ENCODE measurements at places on chromosomes 7 and 10. TPM values are rescaled to one million over a fixed set of nuclear protein-coding genes. Genes with fewer than 3 reads are reported as not detected.

The FGFR2 gene
- total RNA-seq = 0.42 TPM

The CDC14C gene
- not detected for total RNA-seq

GRCh38 chr10:14648946-14649345 lies 125.8 kb downstream of the FAM107B start:
- no peak for DNase-seq

- peak; percentile 75 for DNase-seq
Measured at GRCh38 chr10:48506147-48506917, 98.5 kb downstream of the ARHGAP22 start.

The GNAT3 gene
- not detected for total RNA-seq

GRCh38 chr10:124221356-124222317 lies 128.2 kb upstream of the CHST15 start:
- DNase-seq = peak; percentile 45

- no peak for DNase-seq
Measured at GRCh38 chr10:52755297-52756062, 17.1 kb downstream of the MBL2 start.

- DNase-seq = no peak
Measured at GRCh38 chr10:101841826-101842225, 1.8 kb downstream of the KCNIP2 start.

The INMT gene
- total RNA-seq = 0.05 TPM

- no peak for DNase-seq
Measured at GRCh38 chr7:150947241-150947745, 30.8 kb downstream of the KCNH2 start.

- no peak for DNase-seq
Measured at GRCh38 chr10:6763423-6763822, 183.3 kb upstream of the PRKCQ start.

DNA sequence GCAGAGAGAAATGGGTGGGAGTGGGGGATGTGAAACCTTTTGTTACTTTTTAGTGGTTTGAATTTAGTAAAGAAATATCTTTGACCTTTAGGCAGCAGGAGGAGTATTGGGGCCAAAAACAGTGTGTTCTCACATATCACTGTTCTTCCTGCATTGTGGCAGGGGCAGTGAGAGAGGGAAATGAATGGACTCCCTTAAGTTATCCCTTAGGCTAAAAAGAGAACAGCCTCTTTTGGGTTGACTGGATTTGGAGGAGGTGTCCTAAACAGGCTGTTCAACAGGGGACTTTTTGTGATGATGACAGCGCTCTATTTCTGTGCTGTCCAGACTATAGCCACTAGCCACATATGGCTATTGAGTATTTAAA lies 22.3 kb downstream of the ZNF775 start:
- no peak for DNase-seq

The STEAP1B gene
- total RNA-seq = 24.5 TPM

DNA sequence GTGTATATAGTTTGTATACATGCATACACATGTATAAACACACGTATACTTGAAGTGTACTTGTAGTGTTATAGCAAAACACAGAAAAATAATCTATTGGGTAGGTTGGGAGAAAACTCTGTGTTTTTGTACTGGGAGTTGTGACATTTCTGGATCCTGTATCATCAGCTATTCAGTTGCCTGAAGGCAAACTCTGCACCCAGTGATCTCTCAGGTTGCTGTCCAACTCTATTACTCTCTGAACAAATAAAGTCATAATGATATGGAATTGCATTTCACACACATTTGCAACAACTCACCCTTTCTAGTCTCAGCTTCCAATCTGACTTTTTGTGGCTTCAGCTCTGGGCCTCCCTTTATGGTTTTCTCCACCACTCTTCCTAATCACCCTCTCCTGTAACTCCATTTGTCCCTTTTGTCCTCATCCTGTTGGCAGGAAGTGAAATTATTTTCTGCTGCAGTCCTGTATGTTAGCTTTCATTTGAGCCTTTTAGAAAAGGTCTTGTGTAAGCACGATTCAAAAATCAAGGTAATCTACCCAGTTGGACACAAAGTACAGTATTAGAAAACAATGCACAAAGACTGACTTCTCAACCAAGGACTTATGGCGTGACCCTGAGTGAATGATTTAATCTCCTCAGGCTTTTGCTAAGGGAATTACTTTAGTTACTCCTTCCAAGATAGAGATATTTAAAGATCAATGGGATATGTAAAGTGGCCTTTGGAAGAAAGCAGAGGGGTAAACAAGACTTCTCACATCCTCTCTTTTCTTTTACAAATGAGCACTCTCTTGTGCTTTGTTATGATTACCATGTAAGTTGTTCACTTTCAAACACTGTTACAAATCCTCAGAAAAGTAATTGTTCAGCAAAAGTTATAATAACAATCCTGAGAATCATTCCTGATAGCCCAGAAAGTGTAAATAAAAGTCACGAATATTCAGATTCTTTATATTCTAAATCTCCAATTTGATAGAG lies 249.1 kb downstream of the KCND2 start:
- DNase-seq = no peak

DNA sequence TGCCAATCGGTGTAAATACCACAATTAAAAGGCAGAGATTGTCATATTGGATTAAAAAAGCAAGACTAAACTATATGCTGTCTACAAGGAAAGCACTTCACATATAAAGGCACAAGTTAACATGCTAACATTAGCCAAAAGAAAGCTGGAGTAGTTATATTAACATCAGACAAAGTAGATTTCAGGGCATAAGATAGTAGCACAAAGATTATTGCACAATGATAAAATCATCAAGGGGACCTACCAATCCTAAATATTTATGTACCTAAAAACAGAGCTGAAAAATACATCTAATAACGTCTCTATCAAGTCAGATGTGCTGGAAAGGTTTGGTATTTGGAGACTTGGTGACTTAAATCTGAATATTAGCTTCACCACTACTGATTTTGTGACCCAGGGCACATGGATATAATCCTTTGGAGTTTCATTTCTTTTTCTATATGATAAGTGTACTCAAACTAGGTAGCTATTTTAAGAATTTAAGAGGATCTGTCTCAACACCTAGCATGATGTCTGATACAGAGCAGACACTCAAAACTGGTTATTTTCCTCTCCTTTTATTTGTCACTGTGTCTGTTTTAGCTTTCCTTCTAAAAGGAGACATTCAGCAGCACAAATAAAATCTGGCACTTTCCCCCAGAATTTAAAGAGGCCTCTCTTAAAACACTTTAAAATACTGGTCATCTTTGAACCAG lies 156.5 kb downstream of the DOCK4 start:
- no peak for DNase-seq

- no peak for DNase-seq
Measured at GRCh38 chr10:58641708-58642107, 129.0 kb downstream of the BICC1 start.

DNA sequence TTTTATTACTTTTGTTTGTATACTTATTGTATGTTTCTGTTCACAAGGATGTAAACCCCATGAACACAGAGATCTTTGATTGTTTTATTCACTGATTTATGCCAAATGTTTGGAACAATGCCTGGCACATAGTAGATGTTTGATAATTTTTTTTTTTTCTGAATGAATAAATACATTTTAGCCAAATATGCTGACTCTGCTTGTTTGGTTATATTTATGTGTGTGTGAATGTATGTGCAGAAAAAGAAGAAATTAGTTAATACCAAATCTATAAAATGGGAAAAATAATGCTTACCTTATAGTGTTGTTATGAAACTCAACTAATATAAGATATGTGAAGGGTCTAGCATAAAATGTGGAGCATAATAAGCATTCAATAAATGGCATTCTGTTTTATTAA lies 203.9 kb downstream of the MDFIC start:
- no peak for DNase-seq

GRCh38 chr10:104028146-104028545 lies 57.5 kb downstream of the COL17A1 start:
- peak; percentile 35 for DNase-seq

The CUZD1 gene
- total RNA-seq = 0.34 TPM

- no peak for DNase-seq
Measured at GRCh38 chr7:69208276-69208675, 390.0 kb upstream of the AUTS2 start.

DNA sequence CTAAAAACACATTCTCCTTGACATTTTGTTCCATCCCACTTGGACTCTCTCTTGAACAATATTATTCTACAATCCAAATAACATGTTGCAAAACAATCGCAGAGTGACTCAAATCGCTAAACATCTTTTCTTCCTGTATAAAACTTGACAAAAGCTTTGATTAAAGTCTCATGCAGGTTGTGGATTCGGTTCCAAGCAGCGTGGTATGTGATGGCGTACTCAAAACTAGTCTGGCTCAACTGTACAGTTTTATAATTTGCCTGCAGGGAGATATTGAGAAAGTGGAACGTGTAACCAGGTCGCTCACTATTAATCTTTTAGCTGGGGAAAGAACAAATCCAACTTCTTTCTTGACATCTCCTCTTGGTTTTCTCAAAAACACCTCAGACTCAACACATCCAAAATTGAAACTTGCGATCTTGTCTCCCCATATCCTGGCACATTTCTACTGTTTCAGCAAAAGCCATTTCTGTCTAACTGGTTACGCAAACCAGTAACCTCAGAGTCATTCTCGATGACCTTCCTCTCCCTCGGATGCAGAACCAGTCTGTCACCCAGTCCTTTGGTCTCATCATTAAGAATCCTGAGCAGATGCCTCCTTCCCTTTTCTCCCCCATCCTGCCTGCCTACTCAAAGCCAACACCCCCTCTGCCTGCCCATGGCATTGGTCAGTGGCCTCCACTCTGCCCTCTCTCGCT lies 100.1 kb downstream of the CACNB2 start:
- DNase-seq = no peak

The SFXN3 gene
- total RNA-seq = 64.4 TPM

The VAX1 gene
- not detected for total RNA-seq

DNA sequence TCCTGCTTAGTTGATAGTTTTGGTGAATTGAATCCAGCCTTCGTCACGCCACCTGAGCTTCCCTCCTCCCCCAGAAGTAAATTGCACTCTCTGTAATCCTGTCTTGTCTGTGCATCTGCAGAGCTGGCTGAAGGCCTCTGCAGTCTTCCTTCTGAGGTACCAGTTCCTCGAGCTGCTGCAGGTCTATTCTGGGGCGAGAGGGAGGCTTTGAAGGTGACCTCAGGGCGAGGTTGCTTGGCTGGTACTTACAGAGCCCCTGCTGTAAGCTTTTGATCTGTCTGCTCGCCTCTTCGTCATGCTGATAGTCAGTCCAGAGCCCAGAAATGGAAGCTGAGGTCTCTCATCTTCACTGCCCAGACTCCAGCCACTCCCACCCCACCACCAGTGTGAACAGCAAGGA lies 513.6 kb upstream of the FOXK1 start:
- no peak for DNase-seq
